ENCODE measurements at places on chromosomes 7 and 10.

DNA sequence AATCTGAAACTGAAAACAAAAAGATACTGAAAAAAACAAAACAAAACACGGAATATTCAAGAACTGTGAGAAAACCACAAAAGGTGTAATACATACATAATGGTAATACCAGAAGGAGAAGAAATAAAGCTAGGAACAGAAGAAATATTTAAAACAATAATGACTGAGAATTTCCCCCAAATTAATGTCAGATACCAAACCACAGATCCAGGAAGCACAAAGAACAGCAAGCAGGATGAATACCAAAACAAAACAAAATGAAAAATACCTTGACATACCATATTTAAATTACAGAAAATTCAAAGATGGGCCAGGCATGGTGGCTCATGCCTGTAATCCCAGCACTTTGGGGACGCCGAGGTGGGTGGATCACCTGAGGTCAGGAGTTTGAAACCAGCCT lies 57.7 kb upstream of the PARD3 start:
- no peak for DNase-seq

GRCh38 chr10:9102026-9102425 lies 1047.5 kb downstream of the GATA3 start:
- DNase-seq = no peak

GRCh38 chr10:71801361-71801760 lies 28.0 kb upstream of the VSIR start:
- DNase-seq = no peak

DNA sequence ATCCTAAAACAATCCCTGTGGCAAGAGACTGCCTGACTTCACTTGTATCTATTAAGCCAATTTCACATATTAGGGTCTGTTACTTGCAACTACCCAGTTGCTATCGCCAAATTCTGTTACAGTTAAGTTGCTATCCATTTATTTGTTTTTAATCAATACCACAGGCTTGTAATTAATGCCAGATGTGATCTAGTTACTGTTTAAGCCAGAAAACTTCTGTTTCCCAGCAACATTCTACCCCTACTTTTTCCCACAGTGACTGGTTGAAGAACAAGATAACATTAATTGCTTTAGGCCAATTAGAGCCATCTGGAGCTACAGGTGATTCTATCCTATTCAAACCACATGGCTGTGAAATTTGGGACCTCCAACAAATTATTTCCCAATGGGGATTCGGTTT lies 131.3 kb downstream of the ALOX5 start:
- no peak for DNase-seq

DNA sequence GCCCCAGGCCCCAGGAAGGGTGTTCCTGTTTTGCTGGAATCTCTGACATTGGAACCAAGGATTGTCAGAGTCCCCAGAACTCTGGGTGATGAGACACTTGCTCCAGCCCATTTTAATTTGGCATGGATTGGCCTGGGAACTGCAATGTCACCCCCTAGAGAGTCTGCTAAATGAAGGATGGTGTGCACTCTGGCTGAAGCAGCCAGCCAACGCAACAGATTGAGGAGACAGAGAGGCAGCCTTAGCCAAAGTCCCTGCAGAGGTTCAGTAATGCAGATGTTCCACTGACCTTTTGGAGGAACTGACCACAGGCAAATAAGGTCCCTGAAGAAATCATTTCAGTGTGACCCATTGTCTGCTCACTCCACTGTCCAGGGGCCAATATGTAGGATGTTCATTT lies 13.4 kb downstream of the LRRC18 start:
- no peak for DNase-seq

- no peak for DNase-seq
These were observed 14.8 kb downstream of the ZNF655 start for GRCh38 chr7:99573257-99573656.

GRCh38 chr7:83467493-83467892 lies 181.4 kb downstream of the SEMA3E start:
- DNase-seq = no peak

GRCh38 chr7:140213684-140214074 lies 36.9 kb upstream of the KDM7A start:
- DNase-seq = no peak

DNA sequence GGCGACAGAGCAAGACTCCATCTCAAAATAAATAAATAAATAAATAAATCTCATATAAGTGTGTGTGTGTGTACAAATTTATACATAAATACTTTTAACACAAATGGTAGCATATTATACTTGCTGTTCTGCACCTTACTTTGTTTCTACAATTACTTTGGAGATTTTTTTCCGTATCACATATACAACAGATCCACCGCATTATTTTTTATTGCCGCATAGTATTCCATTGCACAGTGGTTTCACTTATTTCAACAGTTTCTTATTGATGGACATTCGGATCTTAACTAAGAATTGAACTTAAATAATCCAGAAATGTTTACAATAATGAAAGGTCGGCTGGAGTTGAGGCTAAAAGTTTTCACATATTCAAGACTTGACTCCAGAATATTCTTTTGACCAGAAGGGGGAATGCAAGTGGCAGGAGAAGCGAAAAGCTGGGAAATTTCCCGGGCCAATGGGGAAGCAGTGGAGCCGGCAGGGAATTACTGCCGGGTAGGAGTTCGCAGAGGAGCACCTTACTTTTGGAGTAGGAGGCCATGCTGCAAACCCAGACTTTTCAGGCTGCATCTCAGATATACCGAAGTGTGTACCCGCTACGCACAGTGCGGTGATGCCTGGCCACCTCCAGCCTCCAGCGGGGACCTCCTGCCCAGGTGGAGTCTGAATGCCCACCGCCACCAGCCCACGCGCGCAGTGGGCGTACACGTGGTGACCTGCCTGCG lies 415 bp upstream of the CNNM1 start:
- no peak for DNase-seq

DNA sequence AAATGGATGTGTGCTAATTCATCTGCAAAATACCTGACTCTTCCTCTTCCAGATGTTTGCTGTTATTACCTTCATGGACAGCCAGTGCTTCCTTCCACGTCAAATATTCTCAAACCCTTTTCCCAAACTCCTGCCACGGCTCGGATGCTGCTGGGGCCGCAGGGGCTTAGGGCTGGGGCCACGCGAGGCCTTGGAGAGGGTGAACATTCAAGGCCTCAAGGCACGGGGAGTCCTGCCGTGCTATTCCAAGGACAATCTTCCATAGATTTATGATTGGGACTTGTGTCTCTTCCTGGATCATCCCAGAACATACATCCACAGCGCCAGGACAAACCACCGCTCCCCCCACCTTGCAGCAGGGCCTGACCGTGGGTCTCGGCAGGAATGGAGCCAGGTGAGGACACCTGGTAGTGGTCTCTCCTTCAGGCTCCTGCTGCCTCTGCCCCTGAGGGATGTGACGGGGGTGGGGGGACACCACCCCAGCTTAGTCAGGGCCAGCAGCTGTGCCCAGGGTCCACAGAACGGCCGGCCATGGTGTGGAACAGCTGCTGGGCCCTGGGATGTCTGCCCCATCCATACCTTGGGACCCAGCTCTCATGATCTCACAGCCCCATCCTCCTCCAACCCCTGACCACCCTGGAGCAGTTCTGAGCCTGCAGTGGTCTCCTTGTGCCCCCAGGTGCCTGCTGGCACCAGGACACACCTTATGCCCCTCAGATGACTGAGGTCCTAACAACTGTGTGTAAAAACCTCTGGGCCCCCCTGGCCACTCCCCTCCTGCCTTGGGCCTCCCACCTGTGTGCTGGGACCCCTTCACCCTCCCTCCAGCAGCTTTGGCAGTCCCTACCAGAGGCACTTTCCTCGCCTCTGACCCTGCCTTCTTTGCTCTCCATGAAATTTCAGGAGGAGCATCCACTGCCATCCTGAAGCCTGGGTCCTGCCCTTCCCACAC lies 16.7 kb downstream of the VIPR2 start:
- no peak for DNase-seq

- no peak for DNase-seq
These were observed 536.5 kb downstream of the PTPRN2 start for GRCh38 chr7:158050978-158051651.
